Activated T-helper 1 cell treated with Interleukin-2 at 50 U/mL for 16 hours (primary cell): ENCODE measurements at places on chromosomes 5 and 9.

- no peak for DNase-seq
Measured at GRCh38 chr5:129405222-129405621, 54.9 kb upstream of the ADAMTS19 start.

GRCh38 chr5:157167214-157167621, 1.2 kb upstream of the GARIN3 start:
- no peak for DNase-seq

DNA sequence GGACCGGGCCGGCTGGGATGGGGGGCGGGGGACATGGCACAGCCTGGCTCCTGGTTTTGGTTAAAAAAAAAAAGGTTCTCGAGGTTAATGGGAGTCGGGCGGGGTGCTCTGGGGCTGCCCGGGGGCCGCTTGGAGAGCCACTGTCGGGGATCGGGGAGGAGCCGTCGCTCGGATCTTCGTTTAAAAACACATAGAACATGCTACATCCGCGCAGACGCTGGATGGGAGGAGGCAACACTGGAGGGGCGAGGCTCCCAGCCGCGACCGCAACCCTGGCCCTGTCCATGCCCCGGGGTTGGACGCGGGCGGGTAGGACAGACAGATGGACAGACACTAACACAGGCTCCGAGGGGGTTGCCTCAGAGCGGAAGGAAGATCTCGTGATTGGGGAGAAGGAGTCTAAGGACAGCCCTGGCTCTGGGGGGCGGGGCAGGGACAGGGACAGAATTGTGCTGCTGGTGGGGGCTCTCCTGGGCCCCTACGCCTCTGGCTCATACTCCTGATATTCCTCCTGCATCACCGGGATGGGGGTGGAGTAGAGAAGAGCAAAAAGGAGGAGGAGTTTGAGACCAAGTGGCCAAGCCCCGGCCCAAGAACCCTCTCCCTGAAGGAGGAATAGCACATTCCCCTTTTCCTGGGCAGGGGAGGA, 9.9 kb downstream of the SNCB start:
- no peak for DNase-seq

DNA sequence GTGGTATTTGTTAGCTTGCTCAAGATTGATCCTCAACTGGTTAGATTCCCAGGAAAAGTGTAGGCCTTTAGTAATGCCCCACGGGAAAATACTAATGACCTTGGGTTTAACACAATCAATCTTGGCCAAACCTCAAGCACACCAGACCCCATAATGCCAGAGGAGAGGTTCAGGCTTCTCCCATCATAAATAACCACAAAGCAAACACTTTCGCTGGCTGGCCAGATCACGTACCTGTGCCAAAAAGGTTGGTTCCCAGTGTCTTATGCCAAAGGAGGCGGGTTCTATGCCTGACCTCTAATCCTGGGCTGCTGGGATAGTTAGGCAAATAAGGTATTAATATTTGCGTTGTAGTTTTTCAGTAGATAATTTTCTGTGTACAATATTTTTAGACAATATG, 379.2 kb upstream of the CDH18 start:
- no peak for DNase-seq

DNA sequence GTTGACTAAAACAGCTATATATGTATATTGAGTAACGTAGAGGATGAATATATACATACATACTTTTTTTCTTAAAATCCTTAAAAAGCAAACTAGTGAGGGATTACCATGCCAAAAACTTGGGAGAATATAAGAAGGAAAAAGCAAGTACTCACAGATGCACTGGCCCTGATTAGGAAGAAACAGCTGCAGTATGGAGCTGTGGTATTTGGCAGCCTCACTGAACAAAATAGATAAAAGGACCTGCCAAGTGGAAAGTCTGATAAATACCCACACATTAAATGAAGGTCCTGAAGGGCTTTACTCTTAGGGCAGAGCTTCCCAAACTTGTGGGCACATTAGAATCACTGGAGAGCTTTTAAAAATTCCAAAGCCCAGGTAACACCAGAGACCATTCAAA, 80.6 kb downstream of the FEM1C start:
- DNase-seq: no peak

DNA sequence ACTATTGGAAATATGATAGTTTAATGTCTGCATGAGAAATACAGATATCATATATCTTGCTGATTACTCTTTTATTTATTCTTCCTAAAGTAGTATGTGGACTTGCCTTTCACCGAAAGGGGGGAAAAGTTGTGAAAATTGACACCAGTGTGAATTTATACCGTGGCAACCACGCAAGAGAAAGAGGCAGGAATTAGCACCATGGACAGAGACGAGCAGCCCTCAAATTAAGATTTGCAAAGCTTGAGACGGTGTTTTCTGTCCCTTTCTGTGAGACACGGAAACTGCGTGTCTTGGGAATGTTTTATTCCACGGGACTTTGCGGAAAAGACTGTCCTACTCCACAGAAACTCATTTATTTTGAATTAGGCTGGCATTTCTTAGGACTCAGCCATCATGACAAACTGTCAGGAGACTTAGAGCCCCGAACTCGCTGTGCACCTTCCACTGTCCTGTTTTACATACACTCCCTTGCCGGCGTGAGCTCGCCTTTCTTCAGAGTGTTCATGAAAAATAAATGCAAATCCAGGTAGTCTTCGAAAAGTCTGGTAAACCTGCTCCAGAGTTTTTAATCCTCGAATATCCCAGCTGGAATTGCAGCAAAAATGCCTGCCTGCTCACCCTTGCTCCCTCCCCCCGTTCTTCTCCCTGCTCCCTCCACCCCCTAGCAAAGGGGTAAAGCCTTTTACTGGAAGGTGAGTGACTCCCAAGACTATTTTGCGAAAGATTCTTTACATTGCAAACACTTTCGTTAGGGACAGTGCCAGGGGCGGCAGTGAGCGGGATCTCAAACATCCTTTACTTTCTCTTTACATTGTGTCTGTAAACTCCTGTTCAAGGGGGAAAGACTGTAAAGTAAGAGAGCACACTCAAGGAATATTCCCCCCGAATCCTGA, 3.8 kb upstream of the ELAVL2 start:
- no peak for DNase-seq

DNA sequence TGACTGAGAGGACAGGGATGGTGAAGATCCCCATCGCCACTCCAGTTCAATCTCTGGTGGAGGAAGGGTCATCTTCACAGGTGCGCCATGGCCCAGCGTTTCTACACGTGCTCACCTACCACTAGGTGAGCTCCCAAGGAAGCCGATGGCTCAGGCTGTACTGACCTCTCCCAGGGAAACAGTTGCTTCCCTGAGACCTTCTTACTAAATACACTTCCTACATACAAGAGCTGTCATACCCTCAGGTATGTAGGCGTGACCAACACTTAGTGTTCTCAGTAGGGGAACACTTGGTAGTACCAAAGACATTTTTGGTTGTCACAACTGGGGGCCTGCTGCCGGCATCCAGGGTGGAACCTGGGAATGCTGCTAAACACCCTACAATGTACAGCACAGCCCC, 75.2 kb downstream of the TENT4A start:
- DNase-seq: no peak

GRCh38 chr5:130546211-130546610, 618.8 kb downstream of the HINT1 start:
- no peak for DNase-seq

DNA sequence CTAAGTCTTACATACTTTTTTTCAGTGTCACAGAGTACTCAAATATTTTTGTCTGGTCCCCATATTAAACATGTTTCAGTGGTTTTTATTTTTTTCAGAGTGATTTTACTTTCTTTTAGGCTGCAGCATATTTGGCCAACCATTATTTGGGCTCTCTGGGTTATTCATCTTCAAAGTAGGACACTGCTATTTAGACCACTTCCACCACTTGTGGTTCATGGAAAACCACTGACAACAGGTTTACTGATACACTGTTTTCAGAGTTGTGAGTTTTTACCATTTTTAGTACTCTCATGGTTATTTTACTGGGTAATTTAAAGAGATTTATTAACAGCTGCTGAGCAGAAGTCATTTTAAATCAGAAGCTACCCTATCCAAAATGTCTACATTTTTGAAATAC, 437.6 kb downstream of the KIAA0825 start:
- no peak for DNase-seq

GRCh38 chr9:128152133-128153059, 3.1 kb downstream of the LCN2 start:
- no peak for DNase-seq

GRCh38 chr5:74588415-74588814, 52.1 kb downstream of the ENC1 start:
- no peak for DNase-seq

DNA sequence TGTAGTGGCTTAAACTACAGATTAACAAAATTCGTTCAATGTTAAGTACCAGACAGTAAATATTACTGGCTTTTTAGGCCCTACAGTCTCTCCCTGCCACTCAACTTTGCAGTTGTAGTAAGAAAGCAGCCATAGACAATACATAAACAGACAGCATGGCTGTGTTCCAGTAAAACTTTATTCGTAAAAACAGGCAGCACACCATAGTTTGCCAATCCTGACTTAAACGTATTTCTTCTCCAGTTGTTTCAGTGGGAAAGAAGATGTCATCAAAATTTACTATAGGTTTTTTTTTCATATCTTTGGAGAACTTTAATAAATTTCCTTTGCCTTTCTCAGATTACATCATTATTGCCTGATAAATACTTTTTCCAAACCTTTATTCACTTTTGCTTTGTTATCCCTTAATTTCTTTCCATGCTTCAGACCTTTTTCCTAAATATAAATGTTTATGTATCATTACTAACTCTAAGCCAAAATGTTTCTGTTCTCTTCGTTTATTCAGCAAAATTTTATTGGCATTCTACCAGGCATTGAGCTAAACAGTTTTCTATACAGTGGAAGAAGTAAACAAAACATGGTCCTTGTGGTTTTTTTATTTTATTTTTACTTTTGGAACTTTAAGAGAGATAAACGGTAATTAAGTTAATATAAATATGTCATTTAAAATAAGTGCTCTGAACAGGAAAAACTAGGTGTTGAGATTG, 64.5 kb downstream of the SLF1 start:
- no peak for DNase-seq

- DNase-seq: no peak
Measured at GRCh38 chr9:129938291-129938979, 103.2 kb downstream of the USP20 start.

DNA sequence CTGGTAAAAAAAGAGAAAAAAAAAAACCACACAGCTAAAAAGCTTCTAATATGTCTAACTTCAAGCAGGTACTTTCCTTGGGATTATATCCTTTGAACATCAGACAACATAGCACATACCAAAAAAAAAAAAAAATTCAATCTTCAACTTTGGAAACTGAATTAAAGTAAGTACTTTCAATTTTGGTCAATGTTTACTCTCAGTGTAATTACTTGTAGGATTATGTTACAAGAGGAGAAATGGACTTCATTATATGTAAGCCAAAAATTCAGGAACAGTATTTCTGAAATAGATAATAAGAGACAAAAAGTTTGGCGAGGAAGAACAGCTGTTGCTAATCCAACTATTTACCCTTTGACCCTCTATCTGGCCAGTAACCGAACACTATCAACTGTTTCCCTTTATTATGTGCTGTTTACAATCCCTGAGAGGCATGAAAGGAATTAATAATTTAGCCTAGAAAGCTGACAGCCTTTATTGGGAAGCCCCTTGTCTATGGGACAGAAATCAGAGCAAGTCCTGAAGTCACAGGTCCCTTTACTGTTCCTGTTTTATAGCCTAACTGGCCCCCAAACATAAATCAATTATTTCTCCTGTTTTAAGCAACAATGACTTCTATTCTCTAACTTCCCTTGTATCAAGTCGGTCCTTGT, 46.6 kb downstream of the NR6A1 start:
- DNase-seq: no peak
